ENCODE measurements at places on chromosomes 7 and 10.

GRCh38 chr7:149799397-149800168, 26.2 kb upstream of the ZNF467 start:
- DNase-seq, result no peak

DNA sequence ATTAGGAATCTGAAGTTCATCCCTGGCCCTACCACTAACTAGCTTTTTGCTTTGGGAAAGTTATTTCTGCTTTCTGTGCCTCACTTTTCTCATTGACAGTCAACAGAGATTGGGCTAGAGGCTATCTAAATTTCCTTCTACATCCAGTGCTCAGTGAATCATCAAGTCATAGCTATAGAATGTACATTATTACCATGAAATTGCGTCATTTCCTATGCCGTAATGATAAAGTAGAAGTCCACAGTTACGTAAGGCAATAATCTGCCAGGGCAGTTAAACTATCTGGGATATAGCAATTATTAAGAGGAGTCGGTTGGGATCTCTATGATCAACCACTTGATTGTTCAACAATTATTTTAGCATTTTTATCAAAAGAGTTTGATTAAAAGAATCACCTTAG, 64.4 kb downstream of the ITGB8 start:
- no peak for DNase-seq

DNA sequence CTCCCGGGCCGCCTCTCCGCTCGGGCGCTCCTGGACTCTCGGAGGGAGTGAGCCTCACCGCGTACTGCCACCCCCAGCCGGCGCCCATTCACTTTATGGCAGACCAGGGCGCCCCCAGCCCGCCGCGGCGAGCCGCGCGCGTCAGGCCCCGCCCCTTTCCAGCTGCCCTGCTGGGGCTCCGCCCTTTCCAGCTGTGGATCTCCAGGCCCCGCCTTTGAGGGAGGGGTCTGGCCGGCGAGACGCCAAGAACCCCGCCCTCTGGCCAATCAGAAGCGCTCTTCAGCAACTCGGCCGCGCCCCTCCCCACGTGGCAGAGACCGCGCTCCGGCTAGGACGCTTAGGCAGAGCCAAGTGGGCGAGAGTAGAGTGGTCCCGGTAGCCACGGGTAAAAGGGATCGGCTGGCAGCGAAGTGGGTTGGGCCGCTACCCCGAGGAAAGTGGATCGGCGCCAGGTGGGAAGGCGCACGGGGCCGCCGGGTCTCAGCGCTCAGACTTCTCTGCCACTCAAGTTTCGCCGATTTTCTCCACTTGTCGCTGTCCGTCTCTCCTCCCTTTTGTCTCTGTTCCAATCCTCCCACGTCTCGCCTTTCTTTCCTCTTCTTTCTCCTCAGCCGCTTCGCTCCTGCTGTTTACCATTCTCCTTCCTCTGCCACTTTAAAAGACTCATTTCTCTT, at the start of gene PITX3:
PITX3 (minus strand) TSS at position 69 of the 674 bp plus-strand sequence. CDS start 9,432 bp downstream, outside the sequence.
- peak; percentile 86 for DNase-seq

DNA sequence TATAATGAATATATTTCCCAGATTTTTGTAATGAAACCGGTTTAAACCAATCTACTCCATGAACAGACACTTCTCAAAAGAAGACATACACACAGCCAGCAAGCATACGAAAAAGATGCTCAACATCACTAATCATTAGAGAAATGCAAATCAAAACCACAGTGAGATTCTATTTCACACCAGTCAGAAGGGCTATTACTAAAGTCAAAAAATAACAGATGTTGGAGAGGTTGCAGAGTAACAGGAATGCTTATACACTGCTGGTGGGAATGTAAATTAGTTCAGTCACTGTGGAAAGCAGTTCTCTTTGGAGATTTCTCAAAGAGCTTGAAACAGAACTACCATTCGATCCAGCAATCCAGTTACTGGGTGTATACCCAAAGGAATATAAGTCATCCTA, 240.7 kb downstream of the TSPAN12 start:
- no peak for DNase-seq

- DNase-seq, result no peak
Observed at GRCh38 chr10:119502618-119503155, 39.8 kb downstream of the RGS10 start.

DNA sequence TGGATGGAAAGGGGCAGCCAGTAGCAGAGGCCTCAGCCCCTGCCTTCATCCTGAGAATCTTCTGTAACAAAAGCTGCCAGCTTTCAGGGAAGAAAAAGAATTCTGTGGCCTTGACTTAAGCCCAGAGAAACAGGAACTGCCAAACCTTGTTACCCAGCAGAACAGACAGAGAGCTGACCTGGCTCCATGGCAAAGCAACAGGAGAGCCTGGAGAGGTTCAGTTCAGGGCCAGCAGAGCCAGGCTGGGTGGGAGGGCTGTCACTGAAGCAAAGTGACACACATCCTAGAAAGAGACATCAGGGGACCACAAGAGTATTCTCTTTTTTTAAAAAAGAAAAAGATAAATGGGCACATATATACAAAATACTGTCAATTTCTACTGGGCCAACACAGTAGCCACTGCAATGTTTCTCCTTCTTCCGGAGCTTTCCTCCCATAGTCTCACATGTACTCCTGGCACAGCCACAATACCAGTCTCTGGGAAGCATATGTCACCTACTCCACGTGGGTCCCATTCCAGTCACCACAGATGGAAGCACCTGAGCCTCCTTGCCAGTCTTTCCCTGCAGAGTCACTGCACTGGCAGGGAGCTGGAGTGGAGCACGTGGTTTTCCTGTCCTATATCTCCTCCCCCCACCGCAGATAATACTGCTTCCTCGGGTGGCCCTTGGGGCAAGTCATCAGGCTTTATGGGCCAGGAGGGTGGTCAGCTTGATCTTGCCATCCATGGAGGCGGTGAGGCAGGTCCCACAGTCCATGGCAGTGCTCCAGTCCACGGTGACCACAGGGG, 15.2 kb upstream of the CYREN start:
- no peak for DNase-seq

GRCh38 chr10:31757831-31758230, 170.8 kb downstream of the ARHGAP12 start:
- peak; percentile 20 for DNase-seq

GRCh38 chr10:2744547-2745200, 322.7 kb upstream of the PFKP start:
- DNase-seq, result no peak

GRCh38 chr7:66281678-66282590, 76.8 kb downstream of the TPST1 start:
- peak; percentile 99 for DNase-seq

GRCh38 chr7:32163896-32164295, 93.7 kb upstream of the PDE1C start:
- peak; percentile 65 for DNase-seq

DNA sequence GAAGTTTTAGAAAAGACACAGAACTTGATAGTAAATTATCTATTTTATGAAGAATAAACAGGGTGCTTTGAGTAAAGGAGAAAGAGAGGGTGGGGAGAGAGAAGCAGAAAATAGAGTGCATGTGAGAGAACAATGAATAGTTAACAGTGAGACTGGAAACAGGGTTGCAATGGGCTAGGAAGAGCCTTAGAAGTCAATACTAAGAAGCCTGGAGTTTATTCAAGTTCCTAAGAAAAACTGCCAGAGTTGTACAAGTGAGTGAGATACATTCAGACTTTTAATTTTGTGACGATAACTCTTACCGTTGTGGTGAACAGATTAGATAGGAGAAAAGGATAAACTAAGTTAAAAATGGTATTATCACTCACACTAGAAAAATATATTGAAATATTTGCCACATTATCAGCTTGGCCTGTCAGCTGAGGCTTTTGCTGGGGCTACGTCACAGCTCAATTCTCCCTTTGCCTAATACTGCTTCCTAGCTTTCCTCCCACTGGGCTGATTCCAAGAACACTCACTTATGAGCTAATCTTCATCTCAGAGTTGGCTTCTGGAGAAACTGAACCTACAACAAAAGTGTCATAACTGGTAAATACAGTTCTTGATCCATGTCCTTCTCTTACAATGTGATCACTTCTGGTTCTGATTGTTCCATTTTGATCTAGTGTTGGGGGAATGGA, 92.7 kb downstream of the SEMA3D start:
- no peak for DNase-seq

DNA sequence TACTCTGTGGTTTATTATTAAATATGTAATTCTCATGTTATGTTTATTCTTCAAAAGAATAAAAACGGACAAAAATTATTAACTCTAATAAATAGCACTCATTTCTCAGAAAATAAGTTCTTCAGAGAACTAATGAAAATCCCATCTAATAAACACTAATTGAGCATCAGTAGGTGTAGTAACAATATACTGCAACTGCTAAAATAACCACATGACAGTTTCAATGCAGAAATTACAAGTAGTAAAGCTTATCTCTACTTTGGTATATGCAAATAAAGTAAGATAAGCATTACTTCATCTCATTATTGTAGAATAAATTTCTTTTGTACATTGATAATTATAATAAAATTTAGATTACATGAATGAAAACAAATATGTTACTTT, 56.4 kb upstream of the DKK1 start:
- DNase-seq, result no peak

DNA sequence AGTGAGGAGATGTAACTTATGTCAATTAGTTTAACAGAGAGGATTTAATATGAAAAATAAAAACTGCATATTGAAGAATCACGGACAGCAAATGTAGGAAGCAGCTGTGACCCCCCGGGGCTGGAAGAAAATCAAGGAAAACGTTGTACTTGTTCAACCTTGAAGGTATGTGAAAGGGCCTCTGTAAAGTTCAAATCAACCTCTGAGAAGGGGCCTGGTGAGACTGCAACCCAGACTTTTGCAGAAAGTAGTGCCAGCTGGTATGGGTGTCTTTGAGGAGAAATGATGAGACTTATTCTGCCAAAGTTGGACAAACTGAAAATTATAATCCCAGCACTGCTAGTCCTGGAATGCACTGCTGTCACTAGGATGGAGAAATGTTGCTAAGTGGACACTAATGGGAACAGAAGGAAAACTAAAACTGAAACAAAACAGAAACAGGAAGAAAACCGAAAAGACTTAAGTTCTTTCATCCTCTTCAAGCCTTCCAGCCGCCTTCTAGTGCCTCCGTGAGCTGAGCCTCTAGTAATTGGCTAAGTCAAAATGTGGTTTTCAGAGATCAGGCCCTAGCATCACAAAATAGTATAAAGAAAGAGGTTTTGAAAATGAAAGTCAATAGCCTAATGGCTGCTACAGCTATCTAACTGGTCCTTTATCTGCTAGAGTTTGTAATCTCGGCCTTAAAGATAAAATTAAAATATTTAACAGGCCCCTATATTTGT, 253.7 kb upstream of the SORCS1 start:
- no peak for DNase-seq

DNA sequence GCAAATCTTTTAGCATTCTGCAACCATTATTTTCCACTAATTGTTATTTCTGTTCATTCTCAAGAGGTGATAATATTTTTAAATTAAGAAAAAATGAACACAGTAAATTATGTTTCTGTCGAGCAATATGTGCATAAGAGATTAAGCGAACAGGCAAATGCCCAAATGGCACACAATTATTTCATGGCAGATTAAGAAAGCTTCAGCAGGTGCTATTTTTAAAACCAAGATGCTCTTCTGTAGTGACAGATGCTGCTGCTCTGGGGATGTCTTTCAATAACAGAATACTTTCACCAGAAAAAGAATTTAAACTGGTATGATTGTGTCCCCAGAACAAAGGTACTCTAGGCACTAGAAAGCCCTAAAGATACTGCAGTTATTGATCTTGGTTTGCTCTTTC, 412.7 kb upstream of the SORCS1 start:
- DNase-seq, result no peak

DNA sequence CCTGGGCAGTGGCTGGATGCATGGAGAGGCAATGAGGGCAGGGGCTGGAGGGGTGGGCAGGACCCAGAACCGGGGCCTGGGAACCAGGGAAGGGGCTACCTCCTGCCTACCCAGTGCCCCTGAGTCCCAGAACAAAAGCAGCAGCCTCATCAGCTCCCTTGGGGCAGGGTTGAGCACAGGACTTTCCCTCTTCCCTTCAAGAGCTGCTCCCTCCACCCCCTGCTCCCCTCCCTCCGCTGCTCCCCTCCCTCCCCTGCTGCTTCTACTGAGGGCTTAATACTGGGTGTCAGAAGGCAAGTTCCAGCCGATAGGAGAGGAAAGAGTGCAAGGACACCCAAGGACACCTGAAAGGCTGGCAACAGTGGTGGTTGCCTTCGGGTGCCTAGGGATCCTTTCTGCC, 28.2 kb upstream of the INMT start:
- DNase-seq, result no peak

- peak; percentile 90 for DNase-seq
Observed at GRCh38 chr7:6258440-6259182, 13.8 kb downstream of the CYTH3 start.

GRCh38 chr10:93917064-93917391, 23.2 kb downstream of the SLC35G1 start:
- DNase-seq, result no peak

DNA sequence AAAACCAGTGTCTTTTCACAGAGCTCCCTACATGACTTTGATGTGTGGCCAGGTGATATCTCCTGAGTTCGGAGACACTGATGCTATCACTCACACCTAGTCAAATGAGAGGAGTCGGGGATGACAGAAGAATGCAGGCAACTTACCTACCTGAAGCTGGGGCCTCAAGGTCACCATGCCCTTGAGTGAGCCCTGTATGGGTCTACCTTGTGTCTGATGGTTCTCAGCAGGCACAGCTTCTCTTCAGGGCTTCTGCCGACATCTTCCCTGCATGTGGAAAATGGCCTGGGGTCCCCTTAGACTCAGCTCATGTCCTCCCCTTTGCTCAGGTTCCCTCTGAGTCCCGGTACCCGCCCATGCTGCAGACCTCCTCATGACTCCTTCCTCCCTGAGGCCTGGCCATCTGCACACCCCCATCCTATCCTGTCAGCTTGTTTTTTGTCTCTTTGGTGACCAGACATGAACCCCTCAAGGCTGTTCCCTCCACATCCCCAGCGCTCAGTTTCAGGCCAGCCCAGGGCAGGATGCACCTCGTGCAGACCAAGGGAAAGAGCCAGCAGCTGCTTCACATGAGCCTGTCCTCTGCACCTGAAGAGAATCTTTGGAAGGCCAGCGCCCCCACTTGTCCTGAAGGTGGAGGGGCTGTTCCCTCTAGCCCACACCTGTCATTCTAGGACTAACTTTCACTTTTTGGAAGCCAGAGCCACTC, 74.6 kb upstream of the GDF10 start:
- DNase-seq, result no peak

- no peak for DNase-seq
Observed at GRCh38 chr10:11249152-11249807, 231.6 kb downstream of the CELF2 start.

- DNase-seq, result no peak
Observed at GRCh38 chr10:18397906-18398305, 253.5 kb downstream of the NSUN6 start.

DNA sequence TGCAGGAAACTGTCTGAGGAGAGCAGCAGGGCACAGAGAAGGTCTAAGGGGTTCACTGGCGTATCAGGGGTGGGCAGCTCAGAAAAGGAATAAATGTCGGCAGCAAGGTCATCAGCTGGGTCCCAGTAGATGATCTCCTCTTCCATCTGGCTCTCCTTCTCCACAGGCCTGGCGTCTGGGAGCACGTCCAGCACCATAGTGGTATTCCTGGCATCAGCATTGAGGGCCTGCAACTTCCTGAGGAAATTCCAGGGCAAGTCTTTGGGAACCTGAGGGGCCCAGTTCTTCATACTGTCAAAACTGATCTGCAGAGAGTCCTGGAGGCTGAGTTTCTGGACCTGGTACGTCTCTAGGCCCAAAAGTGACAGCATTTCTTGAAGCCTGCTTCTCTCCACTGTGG, 9.6 kb upstream of the MRPS24 start:
- peak; percentile 81 for DNase-seq

GRCh38 chr7:15407910-15408309, 153.9 kb downstream of the AGMO start:
- DNase-seq, result no peak

- peak; percentile 91 for DNase-seq
Observed at GRCh38 chr10:98536551-98536950, 89.8 kb upstream of the HPS1 start.

GRCh38 chr10:64626924-64627323, 1105.7 kb downstream of the REEP3 start:
- DNase-seq, result no peak

All from EH (cell line).